NCI-H1048 (cell line): ENCODE measurements at places on chromosomes 1 and 21.

GRCh38 chr1:234612352-234613127 lies 2.6 kb upstream of the IRF2BP2 start:
- DNase-seq: peak; percentile 95

GRCh38 chr21:25396135-25396711 lies 211.1 kb downstream of the MRPL39 start:
- DNase-seq: no peak

DNA sequence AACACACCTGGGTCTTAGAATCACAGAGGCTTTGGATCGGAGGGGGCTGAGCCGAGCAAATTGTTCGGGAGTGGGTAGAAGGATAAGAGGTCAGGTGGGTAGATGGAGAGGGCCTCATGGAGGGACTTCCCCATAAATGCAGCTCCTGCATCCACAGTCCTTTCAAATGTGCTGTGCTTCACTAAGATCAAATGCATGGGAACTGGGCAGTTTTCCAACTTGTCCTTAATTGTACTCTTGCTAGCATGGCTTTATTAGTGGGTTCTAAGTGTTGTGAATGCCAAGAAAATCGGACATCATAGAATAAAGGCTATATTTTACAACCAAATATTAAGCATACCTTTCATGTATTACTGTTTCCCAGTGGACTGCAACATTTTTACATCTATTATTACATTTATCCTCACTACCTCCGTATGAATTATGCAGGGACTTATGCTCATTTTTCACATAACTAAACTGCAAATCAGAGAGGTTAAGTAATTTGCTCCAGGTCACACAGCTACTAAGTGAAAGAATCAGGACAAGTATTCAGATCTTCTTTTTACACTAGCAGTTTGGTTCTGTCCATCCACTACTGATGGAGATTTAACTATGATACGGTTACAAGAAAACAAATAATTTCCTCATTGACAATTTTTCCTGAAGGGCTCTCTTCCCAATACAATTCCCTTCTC lies 174.5 kb upstream of the RUNX1 start:
- no peak for DNase-seq

DNA sequence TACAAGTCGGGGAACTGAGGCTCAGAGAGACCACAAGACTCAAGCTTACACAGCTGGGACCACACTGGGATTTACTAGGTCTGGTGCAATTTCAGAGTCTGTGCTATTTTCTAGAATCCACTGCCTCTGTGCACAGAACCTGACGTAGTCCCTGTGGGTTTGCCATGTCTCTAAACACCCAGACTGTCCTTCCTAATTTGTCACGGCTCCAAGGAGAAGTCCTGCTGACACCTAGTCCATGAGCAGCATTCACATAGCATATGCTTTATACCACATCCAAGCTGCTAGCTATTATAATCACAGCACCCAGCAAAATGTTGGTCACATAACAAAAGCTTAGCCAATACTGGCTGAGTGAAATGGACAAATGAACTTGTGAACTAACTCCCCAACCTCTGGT lies 79.0 kb upstream of the HMGB4 start:
- DNase-seq: no peak

DNA sequence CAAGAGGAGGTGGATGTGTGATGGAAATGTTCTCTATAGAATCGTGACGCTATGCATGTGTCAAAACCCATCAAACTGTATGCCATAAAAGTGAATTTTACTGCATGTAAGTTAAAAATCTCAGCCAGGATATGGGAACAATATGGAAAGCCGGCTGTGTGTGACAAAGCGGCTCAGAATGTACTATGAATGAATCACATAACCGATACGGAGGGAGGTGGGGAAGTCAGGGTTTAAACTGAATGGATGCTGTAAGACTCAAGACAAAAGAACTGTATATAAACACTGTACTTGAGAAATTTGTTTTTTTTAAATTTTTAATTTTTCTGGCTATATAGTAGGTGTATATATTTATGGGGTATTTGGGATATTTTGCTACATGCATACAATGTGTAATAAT lies 111.6 kb upstream of the PDE4B start:
- DNase-seq: no peak

DNA sequence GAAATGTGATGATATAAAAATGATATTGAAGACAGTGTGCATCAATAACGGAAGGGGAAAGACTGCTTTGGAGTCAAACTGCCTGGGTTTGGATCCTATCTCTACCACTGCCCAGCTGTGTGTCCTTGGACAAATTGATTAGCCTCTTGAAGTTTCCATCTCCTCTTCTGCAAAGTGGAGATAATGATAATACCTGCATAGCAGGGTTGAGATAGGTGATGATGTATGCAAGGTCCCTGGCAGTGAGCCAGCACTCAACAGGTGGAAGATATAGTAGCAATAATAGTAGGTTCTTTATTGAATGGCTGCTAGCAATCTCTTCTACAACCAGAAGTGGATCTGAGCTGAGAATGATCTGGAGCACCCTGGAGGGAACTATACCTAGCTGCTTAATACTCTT lies 166.7 kb downstream of the MIS18A start:
- DNase-seq: no peak

DNA sequence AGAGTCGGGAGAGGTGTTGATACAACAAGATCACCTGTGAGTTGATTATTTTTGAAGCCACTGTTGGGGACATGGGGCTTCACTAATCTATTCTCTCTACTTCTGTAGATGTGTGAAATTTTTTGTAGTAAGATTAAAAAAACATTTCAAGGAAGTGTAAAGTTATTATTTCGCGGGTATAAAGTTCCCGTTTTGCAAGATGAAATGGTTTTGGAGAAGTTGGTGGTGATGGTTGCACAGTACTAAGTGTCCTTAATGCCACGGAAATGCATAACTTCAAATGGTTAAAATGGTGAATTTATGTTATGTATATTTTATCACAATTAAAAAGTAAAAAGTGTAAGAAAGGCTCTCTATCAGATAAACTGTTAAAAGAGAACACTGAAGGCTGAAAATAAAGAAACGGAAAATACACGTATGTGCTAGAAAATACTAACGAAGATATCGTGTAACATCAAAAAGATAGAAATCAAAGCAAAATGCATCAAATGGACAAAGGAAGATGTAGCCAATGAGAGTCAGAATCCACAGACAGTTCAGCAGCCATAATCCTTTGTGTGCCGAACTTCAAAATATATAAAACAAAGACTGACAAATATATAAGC lies 2.9 kb upstream of the ITGB2 start:
- DNase-seq: no peak

GRCh38 chr1:182383037-182383661 lies 8.4 kb downstream of the GLUL start:
- no peak for DNase-seq

- DNase-seq: no peak
Measured at GRCh38 chr21:32962268-32962667, 63.5 kb upstream of the OLIG2 start.

DNA sequence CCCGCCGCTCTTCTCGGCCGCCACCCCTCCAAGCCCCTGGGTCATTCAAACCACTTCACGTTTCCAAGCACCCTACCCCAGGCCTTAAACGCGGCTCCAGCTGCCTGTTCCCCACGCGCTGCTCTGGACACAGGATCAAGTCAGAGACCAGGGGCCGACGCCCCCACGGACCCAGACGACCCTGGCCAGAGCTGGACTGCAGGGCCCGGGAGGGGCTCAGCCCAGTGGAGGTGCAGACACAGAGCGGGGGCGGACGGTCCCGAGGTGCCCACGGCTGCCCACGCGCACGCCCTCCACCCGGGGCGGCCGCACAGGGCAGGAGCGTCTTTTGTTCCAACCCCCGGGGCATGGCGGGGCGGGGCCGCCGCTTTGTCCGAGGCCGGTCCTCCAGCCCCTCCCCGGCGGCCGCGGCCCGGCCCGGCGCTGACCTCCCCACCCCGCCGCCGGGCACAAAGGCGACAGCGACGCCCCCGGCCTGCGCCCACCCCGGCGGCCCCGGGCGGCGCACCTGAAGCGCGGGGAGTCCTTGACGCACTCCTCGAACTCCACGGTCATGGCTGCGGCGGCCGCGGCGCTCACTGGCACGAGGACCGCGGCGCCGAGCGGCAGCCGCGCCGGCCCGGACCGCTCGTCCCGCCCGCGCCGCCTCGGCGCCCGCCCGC lies 338 bp downstream of the ACAP3 start:
- DNase-seq: no peak

DNA sequence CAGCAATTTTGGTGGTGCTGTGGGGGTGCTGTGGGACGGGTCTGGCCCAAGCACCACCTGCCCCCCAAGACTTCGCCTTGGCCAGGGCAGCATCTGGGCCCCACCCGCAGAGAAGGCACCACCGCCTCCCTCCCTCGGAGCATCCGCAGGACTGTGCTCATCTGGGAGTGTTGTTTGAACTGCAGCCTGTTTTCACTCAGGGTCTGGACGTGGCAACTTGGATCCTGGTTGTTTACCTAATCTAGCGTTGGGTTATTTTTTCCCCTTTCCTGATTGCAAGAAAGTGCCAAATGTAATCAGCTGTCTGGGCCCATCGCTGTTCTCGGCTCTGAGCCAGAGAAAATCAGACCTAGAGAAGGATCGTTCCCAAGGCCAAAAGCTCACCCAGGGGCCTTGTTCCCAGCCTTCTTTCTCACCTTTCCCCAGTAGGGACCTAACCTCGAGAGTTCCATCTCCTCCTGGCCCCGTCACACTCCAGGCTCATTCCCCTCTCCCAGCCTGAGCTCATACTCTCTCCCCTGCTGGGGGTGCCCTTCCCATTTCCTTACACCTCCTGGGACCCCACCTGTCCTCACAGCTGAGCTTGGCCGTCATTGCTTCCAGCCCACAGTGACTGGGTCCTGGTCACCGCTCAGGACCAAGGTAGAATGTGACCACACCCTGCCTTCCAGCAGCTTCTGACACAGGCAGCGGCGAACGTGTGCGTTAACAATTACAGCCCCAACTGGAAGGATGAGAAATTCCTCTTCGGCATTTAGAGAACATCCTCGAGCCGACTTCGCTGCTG lies 72.0 kb upstream of the FAM20B start:
- no peak for DNase-seq

GRCh38 chr1:100080331-100080730 lies 52.4 kb downstream of the SASS6 start:
- DNase-seq: no peak

GRCh38 chr1:74517599-74518051 lies 5.2 kb upstream of the LRRC53 start:
- no peak for DNase-seq

DNA sequence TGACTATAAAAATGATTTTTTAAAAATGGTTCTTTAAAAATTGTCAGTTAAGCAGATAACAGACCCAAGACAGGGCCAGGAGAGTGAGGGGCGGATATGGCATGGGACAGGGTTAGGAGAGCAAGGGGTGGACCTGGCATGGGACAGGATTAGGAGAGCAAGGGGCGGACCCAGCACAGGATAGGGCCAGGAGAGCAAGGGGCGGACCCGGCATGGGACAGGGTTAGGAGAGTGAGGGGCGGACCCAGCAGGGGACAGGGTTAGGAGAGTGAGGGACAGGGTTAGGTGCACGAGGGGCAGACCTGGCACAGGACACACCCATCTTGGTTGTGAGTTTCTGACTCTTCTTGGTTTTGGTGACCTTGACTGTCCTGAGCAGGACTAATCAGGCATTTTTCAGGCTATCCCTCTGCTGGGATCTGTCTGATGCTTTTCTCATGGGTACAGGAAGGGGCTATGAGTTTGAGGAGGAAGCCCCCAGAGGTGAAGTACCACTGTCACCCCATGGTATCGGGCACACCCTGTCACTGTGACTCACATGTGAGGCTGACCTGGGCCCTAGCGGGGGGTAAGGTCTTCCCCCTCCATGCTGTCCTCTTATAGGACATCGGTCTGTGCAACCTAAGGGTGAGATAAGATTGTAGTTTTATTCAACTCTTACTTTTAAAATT lies 159.0 kb upstream of the COL6A1 start:
- DNase-seq: no peak

DNA sequence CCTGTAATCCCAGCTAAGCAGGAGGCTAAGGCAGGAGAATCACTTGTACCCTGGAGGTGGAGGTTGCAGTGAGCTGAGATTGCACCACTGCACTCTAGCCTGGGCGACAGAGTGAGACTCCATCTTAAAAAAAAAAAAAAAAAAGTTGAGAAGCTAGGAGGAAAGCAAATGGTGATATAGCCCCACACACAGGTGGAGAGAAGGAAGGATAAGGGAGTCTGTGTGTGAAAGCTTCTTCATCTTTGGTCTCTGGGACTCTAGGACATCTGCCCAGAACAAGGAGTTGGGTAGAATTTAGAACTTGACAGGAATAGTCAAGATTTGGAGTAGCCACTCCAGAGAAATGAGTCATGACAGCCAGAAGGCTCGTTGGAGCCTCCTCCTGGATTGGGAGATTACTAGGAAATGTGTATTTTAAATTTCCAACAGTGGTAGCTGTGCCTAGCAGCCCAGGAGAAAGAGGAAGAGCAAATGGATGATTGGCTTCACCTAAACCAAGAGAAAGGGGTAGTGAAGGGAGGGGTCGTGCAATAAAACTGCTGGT lies 19.9 kb downstream of the NPL start:
- no peak for DNase-seq

DNA sequence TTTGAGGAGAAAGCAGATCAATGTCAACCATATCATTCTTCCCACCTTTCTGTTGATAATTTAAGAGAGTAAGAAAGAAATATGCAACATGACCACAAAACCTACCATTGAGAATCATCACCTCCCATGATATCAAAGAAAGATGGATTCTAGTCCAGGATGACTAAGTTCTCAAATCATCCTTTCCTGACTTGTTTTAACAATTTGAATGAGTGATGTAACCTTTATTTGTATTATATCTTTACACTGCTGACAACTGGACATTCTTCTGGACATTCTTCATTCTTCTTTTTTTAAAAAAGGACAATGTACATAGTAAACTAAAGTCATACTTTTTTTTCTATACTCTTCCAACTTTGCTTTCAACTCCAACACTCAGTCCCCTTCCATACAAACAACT lies 9.5 kb downstream of the PSMB4 start:
- no peak for DNase-seq

DNA sequence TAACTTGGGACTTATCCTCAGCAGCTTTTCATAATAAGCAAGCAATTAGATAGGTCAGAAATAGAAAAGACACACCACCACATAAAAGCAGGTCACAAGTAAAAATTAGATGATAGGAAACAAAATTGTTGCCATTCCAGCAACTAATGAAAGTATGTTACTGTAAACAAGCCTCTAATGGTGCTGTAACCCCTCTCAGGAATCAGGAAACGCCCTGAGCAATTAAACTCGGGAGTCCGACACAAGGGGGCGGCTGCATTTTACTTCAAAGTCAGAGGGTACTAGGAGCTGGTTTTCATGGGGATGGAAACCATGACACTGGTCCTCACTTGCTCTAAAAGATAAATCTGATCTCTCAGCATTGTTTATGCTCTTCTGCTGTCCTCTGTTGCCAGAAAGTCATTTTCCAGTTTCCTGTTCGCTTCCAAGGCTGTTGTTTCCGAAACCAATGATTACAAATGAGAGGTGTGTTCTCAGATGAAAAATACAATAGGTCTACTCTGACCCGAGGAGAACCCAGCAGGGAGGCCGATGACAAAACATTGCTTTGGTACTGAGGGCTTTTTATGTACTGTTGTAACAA lies 93.4 kb downstream of the TGFBR3 start:
- DNase-seq: no peak
